Activated CD4-positive, alpha-beta memory T cell treated with anti-CD3 and anti-CD28 coated beads for 36 hours (primary cell): ENCODE measurements at places on chromosomes 7 and 10. TPM values are rescaled to one million over a fixed set of nuclear protein-coding genes. Genes with fewer than 3 reads are reported as not detected.

DNA sequence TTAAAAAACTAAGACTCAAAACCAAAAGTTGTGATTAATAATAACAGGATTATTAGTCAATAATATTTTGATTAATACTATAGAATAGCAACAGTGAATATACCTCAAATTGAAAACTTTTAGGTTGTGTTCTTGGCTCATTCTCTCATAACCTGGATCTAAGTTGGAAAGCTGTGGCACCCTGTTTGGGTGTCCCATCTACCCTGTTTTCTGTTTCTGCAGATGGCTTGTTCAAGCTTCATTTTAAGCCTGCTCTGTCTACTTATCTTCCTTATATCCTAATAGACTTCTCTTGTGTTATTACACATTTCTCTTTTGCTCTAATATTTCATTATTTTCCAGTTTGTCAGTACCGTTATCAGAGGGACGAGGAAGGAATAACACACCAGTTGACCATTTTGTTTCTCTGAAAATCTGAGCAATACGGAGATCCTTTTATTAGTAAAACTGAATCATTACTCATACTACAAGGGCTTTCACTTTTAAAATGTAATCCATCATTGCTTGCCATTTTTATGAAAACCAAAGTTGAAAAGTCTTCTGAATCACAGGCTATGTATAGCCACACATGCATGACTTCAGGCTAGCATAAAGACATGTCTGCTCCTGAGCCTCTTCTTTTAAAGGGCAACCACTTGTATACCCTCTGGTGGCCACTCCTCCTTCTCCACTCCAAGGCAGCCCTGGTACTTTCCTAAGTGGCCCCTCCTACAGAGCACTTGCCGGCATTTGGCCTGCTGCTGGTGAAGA lies 22.3 kb downstream of the COX15 start:
- no peak for DNase-seq

GRCh38 chr7:111168182-111168581 lies 77.3 kb downstream of the LRRN3 start:
- no peak for DNase-seq

Gene ITPRID1
- total RNA-seq: not detected

DNA sequence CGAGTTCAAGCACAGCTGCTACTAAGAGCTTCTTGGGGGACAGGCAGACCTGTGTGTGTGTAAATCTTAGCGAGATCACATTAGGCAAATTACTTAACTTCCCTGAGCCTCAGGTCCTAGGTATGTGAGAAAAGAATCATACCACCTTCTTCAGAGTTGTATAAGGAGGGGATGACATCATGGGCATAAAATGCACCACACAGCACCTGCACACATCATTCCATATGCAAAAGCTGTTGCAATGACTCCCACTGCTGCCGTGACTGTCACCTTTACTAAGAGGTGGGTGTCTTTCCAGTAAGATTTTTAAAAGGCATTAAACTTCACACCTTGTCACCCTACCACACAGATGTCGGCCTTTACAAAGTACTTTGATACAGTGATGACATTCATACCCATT lies 146.0 kb downstream of the FANK1 start:
- DNase-seq: no peak

DNA sequence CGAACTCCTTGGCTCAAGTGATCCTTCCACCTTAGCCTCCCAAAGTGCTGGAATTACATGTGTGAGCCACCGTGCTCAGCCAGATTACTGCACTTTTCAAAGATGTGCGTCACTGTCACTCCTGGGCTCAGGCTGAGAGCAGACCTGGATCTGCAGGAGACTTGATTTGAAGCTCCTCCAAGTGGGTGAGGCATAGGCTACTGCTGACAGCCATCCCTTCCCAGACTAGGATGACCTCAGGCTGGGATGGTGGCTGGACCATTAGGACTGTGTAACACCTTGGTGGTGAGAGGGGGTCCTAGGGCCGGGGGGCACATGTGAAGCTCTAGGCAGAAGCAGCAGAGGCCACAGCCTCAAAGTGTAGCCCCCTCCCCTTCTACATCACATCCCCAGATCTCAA lies 8.2 kb upstream of the SRRM3 start:
- DNase-seq: no peak

GRCh38 chr10:112593023-112593422 lies 146.0 kb downstream of the VTI1A start:
- DNase-seq: no peak

Gene NOD1
- 12.8 TPM for total RNA-seq

- DNase-seq: no peak
Observed at GRCh38 chr7:103080923-103081322, 6.0 kb downstream of the ARMC10 start.

GRCh38 chr10:78066012-78066411 lies 32.3 kb downstream of the RPS24 start:
- no peak for DNase-seq
